ENCODE measurements at places on chromosomes 16 and 17. TPM values are rescaled to one million over a fixed set of nuclear protein-coding genes. Genes with fewer than 3 reads are reported as not detected.
A peak's percentile ranks its signal among the peaks of the same experiment; 100 is the strongest.

DNA sequence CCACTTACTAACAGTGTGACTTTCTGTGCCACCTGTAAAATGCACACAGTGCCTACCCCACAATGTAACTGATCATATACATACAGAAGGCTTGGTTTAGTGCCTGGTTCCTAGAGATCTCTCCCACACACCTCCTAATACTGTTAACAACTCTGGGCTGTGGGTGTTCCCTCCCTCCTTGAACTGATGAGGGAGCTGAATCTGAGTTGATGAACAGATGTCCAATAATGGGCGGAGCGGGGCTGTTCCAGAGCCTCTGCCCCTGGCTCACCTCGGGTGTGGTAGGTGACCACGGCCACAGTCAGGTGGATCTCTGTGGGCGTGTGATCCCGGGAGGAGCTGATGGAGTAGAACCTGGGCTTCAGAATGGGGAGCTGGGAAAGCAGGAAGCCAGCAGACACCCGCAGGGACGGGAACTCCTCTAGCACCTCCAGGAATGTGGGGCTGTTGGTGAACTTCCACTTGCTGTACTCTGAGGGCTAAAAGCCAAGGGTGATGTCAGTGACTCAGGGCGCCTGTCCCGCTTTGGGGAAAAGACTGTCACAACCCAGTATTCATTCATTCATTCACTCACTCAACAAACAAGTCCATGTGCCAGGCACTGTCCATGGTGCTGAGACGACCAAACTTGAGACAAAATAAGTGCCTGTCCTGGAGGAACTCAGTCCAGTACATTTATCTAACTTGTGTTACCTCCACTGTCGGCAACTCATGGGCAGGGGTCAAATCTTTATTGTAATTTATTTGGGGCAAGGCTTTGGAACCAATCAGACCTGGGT, 37.6 kb downstream of the NOS2 start:
- no peak for ATAC-seq

GRCh38 chr16:62256406-62256805, 220.2 kb upstream of the CDH8 start:
- ATAC-seq, result no peak

DNA sequence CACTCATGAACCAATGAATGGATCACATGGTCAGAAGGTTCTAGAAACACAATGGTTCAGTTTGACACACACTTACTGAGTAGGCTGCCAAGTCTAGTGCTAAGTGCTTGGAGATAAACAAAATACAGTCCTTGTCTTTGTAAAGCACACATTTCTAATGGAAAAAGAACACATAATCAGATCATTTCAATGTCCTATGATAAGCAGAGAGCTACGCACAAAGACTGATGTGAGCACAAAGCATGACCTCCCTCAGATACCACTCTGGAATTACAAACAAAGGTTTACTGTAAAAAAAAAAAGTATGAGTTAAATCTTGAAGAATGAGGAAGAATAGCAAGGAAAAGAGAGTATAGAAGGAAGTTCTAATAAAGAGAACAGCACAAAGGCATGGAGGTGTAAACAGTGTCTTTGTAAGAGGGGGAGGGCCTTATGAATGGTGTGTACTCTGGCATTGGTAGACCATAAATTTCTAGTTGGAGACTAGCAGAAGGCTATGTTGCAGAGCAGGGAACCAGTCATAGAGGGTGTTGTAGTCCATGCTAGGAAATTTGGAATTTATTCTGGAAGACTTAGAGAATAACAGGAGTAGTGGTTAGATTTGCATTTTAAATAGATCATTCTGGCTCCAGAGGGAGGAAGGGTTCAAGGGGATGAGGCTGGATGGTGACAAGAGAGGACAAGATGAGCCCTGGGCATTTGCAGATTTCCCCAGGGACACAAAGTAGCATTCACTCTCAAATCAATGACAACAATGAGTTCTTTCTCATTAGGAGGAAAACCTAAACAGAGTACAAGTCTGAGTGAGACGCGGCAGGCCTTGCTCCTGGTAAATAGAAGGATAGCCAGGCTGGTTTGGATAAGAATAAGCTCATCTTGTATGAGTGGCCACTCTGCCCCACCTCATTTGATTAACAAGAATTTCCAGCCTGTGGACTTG, 468.0 kb downstream of the TOX3 start:
- no peak for ATAC-seq

GRCh38 chr17:39599004-39599664, 8.6 kb downstream of the NEUROD2 start:
- no peak for ATAC-seq

DNA sequence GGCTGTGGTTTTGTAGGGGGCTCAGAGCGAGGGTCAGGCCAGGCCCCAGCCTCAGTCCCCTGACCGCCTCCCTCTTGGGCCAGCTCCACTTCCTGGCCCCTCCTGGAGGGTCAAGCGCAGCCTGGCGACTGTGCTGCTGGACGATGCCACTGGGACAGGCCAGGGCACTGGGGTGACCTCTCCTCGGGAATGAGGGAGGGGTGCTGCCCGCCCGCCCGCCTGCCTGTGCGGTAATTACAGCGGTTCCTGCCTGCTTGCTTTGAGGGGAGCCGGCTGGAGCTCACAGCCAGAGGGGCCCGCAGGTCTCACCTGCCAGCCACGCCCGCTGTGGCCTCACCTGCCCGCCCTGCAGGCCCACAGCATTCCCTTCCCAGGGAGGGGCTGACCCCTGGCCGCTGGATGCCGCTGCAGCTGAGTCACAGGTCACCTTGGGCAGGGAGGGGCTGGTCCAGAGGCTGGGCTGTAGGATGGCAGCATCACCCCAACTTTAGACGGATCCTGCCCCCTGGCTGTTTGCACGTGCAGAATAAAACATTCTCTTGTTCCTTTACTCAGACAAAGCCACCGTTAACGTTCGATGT, 76.7 kb upstream of the CBX4 start:
- peak; percentile 67 for ATAC-seq

GRCh38 chr17:42509841-42510240, 26.2 kb upstream of the NAGLU start:
- ATAC-seq, result no peak

DNA sequence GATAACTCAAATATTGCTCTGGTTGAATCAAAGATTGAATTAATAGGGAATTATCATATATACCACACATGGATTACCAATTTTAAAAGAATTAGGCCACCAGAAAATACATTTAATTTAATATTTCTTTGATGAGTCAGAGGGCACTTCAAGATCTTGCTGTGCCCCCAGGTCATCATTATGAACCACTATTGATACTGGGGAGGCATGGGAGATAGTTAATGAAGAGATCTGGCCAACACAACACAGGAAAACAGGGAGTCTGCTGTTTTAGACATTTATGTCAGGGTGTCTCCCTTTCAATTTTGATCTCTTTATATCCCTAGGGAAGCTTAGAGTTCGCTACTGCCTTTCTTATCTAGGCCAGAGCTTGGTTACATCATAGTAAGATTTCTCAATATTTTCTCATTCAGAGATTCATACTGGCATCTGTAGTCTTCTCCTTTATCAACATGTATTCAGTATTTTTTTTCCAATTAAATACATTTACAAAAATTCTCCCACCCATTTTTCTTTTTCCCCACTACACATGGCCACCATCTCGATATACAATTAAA, 158.3 kb upstream of the ZFHX3 start:
- ATAC-seq, result no peak

GRCh38 chr16:10906914-10907756, 30.1 kb downstream of the CIITA start:
- ATAC-seq, result no peak

DNA sequence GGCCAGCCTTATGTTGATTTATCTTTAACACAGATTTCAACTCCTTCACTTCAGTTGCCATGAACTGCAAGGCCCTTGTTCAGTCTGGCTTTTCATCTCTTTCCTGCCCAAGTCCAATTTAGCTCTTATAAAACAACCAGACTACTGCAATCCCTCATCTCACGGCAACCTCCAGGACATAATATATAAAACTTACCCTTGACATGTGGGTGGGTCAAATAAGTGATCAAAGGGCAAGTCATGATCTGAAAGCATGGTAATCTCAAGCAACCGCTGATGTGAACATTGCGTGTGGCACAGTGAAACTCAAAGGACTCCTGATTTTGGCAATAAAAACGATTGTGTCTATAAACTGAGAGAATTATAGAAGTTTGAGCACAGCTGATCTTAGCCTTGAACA, 364.6 kb downstream of the CDH13 start:
- no peak for ATAC-seq

DNA sequence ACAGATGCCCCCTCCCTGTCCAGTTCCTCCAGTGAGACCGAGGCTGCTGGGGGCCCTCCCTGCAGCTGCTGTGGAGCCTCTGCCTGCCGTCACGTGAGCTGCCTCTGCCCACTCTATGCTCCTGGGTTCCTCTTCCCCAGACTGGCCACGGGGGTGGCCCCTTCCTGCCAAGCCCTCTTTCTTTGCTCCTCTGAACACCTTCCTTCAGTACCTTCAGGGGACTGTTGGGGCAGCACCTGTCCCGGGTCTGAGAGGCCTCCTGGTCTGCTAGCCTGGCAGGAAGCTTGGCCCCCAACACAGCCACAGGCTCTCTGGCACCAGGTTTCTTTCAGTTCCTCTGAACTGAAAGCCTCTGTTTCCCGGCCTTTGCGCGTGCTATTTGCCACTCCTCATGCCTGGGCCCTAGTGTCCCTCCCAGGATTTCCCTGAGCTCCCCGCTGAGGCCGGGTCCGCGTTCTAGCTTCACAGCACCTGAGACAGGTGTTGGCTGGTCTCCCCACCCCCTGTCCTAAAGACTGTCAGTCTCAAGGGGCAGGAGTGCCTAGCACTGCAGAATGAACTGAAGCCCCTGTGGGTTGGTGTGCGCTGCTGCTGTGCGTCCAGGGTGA, 6.6 kb upstream of the ATP6V0C start:
- peak; percentile 43 for ATAC-seq

- ATAC-seq, result peak; percentile 21
These were observed 17.8 kb downstream of the PROCA1 start for GRCh38 chr17:28693869-28694268.

DNA sequence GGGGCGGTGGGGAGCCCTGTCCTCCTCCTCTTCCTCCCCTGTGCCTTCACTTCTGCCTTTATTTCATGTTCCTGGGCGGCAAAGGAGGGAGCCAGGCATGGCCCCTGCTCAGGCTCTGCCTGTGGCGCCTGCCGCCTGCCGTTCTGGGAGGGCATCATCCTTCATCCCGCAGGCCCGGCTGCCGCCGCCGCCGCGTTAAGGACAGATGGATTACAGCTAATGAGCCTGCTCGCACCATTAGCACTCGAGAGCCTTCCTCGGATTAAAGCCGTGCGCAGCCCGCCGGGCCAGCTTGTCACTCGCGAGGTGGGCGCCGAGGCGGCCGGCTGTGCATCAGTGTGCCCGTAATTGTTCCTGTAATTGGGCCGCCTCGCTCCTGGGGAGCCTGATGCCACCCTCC, 127.7 kb upstream of the GSE1 start:
- no peak for ATAC-seq

DNA sequence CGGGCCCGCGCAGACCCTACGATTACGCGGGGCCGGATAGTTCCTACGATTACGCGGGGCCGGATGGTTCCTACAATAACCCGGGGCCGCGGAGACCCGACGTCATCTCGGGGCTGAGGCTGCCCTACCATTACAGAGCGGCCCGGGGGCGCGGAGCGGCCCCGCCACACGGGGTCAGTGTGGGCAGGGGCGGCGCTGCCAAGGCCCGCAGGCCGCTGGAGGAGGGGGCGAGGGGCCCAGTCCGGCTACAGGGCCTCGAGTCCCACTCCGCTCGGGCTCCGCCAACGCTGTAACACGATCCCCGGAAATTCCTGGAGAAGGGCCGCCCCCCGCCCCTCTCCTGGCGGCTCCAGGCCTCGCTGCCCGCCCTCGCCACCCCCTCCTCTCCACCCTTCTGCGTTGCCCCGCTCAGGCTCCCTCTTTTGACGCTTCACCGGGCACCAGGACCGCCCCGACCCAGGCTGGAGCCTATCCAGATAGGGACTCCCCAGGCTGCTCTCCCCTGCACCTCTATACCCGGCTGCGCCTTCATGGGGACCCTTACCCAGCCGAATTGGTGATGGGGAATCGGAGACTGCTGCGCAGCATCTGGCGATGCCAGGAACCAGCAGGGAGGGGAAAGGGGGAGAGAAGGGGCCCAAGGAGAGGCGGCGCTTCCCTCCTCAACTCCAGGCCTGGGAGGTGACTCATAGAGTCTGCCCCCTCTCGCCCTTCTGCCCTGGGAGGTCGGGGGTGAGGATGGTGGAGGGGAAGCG, at the start of gene RAB34:
RAB34 (minus strand) TSS at position 291 of the 755 bp plus-strand sequence. CDS start 602 bp downstream, outside the sequence.
- ATAC-seq, result peak; percentile 12

DNA sequence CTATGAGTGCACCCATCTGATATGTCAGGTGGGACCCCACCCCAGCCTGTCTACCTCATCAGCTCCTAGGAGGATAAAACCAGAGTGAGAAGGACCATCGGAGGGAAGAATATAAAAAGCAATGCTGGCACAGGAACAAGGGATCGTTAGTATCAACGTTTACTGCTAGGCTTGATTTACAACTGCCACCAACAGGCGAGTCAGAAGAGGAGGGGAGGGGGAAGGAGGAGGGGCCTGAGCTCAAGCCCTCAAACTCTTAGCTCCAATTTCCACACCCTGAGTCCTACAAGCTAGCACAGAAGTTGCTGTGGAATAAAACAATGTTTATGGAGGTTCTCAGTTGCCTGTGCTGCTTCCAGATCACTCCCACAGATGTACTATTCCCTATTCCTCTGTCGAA, 234.5 kb downstream of the C16orf78 start:
- no peak for ATAC-seq

DNA sequence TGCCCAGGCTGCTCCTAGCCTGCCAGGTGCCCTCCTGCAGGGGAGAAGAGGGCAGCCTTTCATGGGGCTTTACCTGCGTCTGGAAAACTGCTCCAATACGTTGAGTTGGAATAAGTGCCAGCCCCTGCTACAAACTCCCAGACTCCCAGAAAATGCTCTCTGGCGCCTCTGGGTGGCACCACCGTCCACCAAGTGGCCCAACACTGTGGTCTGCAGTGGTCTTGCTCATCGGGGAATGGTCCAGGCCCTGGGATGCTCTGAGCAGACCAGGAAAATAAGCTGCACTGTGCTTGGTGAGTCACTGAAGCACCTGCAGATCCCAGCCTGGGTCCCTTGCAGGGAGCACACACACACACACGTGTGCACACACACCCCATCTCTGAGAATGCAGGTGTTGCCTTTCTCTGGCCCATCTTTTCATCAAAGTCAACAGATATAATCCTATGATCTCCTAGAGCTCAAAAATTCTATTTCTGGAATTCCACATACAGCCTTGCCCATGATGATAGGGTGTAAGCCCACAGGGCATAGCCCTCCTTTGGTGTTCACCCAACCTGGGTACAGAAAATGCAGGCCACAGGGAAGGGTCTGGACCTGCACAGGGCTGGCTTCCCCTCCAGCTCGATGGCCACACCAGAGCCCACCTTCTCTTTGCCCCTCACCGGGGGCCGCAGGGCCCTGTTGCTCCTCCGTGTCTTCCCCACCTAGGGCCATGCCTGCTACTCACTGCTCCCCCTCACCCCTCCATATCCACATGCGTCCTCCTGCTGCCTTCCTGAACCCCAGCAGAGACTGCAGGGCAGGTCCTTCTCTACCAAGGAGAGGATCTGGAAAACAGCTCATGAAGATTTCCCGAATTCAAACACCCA, 20.5 kb downstream of the CDIP1 start:
- peak; percentile 41 for ATAC-seq

KRTAP1-5 gene
- not detected for total RNA-seq

NPIPB9 gene
- 0.84 TPM for total RNA-seq

CDH3 gene
- total RNA-seq, result 94.1 TPM

TEX14 gene
- total RNA-seq, result 0.24 TPM

NSMCE1 gene
- total RNA-seq, result 46.8 TPM

ADORA2B gene
- total RNA-seq, result 13.1 TPM

ASPA gene
- 0.56 TPM for total RNA-seq

TLE7 gene
- total RNA-seq, result not detected

HP gene
- total RNA-seq, result 6.2 TPM

RHBDL1 gene
- total RNA-seq, result 1.0 TPM

TBX21 gene
- not detected for total RNA-seq

PRKCB gene
- total RNA-seq, result 0.76 TPM

GOT2 gene
- total RNA-seq, result 98.2 TPM

POLR3K gene
- total RNA-seq, result 9.5 TPM

CASKIN1 gene
- total RNA-seq, result 0.08 TPM

SLC52A1 gene
- total RNA-seq, result 0.68 TPM

Data from esophagus mucosa (tissue), 1 donor.